Motor neuron (in vitro differentiated cells): ENCODE measurements at places on chromosomes 3 and 15. TPM values are rescaled to one million over a fixed set of nuclear protein-coding genes. Genes with fewer than 3 reads are reported as not detected.

- ATAC-seq, result no peak
Observed at GRCh38 chr15:93703092-93703739, 528.1 kb upstream of the MCTP2 start.

DNA sequence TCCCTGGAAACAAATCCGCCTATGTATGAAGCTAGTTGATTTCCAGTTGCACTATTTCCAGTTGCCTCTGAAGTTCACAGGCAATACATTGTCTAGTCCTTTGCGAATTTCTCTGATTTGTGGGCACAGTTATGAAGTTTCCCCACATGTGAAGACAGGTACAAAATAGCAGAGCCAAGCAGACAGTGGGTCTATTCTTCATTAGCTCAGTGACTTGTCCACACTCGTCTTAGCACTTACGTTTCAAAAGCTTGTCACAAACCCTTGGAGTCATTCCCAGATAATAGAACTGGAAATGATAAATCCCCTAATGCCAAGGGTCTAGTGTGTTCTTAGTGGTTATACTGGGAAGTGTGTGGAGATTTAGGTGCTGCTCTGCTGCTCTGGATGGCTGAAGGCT is 14.5 kb downstream of the SRPRB start:
- no peak for ATAC-seq

The MOBP gene
- 0.13 and 1.8 TPM in 2 replicates for total RNA-seq

DNA sequence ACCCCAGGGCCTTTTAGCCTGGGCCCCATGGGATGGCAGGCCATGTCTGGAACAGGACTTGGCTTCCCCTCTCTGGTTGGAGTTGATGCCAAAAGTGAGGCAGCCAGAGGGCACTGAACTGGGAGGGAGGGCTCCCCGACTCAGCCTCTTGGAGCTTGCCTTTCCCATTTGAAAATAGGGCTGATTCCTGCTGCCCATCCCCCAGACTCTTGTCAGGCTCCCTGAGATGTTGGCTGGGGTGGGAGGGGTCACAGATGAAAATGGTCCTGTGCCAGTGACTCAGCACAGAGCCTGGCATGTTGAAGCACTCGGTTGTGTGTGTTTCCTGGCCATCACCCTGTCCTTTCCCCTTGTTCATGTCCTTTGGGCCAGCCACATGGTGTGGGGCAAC is 6.6 kb downstream of the PPCDC start:
- ATAC-seq, result no peak

The LARP6 gene
- 16.3 and 18.3 TPM in 2 replicates for total RNA-seq

The HMG20A gene
- total RNA-seq, result 31.1 and 37.1 TPM in 2 replicates

The NR2F2 gene
- total RNA-seq, result 12.2 and 14.1 TPM in 2 replicates

- ATAC-seq, result no peak
Observed at GRCh38 chr15:87631093-87631492, 625.4 kb downstream of the NTRK3 start.

- ATAC-seq, result no peak
Observed at GRCh38 chr3:156050918-156051317, 69.5 kb upstream of the KCNAB1 start.

GRCh38 chr3:123909785-123910184 is 25.7 kb upstream of the MYLK start:
- no peak for ATAC-seq

The ENTPD3 gene
- 0.97 and 1.0 TPM in 2 replicates for total RNA-seq

The SLC51A gene
- total RNA-seq, result 6.1 and 10.6 TPM in 2 replicates

The BUB1B gene
- 2.9 and 3.4 TPM in 2 replicates for total RNA-seq

DNA sequence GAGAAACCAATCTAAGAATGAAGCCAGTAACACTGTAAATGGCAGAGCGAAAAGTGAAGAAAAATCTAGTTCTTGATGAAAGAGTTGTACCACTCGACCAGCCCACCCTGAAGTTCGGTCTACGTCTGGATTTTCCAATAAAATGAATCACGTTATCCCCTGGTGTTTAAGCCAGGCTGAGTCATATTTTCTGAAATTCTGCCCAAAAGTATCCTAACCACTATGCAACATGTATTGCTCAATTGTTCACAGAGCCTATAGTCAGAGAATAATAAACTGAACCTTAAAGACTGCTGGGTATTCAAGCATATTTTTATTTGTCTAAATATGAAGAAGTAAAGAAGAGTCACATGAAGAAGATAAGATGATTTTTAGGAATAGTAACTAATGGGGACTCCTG is 245.7 kb downstream of the FGF12 start:
- peak; percentile 16 for ATAC-seq

GRCh38 chr3:29694331-29694730 is 413.5 kb downstream of the RBMS3 start:
- ATAC-seq, result no peak

The ARID3B gene
- total RNA-seq, result 14.3 and 14.8 TPM in 2 replicates

The PRR23E gene
- total RNA-seq, result 0.56 and 0.70 TPM in 2 replicates

DNA sequence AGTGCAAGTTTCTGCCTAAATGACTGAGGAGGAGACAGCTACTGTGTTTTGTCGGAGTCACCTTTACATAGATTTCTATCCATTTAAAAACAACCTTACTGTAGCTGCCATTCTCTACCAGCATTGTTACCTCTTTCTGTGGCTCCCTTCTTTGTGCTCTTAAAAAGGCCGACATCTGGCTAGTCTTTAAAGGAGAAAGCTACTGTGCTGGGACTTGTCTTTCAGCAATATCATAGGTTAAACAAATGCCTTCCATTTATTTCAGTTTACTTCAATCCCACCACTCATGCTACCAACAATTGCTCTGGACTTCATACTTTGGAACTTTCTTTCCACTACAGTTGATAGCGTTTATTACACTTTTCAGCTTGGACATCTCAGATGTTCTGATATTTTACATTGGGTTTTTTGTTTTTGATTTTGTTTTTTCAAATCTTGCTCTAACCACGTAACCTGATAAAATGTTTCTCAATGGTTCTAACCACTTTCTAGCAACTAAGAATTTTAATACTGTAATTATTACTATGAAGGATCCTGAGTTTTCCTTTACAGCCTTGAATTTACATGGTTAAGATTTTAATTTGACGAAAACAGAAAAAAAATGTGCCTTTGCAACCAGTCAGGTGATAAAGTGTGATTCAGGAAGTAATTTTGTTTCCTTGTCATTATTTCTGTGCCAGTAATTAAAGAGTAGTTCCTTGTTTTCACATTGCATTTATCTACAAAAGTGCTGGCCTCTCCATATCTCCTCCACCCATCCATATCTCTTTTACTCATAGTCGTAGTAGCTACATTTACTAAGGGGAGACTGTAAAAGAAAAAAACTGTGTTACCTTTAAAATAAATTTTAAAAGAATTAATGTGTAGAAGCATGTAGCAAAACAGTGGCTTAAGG is 1.3 kb upstream of the CBLB start:
- ATAC-seq, result no peak

DNA sequence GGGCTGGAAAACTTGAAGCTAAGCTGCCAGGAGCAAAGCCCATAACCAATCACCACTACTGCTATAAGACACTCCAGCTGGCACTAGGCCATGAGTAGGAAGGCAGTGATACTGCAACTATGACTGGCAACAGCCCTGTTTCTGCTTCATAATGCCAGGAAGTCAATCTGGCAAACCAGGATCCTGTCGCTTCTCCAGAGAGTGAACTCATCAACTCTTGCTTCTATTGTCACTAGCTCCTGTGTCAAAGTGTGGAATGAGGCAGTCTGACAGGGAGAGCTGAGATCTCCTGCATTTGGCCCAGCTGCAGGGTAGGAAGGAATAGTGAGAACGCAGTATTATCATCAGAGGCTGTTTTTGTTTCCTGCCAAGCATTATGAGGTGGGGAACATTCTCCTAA is 105.3 kb downstream of the CTNNB1 start:
- no peak for ATAC-seq

- ATAC-seq, result no peak
Observed at GRCh38 chr3:101571028-101571895, 2.7 kb upstream of the PCNP start.

DNA sequence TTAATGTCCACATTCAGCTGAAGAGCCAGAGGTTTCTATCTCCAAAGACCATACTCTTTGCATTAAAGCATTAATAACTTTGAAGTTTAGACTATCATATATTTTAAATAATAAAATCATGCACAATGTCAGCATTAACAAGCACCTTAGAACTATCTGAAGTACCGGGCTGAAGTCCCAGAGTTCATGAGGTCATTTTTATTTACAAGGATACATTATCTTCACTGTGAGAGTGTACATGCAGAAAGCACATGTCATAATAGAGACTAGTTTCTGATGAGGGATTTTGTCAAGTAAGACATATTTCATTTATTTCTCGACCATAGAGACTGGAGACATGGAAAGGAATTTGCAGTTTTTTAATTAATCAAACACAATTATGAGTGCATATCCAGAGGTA is 52.4 kb upstream of the SI start:
- no peak for ATAC-seq

The SLC49A4 gene
- total RNA-seq, result 5.8 and 6.0 TPM in 2 replicates

- ATAC-seq, result peak; percentile 27
Observed at GRCh38 chr15:83284559-83285283, at the start of gene BNC1. Gene BNC1, minus strand, starts transcription at chr15:83284664. Its CDS starts 36 bp downstream, at chr15:83284628.

The LDHAL6B gene
- total RNA-seq, result 0.26 TPM in 1 of 2 replicates, not detected in the other

- no peak for ATAC-seq
Observed at GRCh38 chr3:63970631-63971475, 52.4 kb downstream of the PSMD6 start.

GRCh38 chr15:27679731-27680471 is 419.2 kb downstream of the OCA2 start:
- ATAC-seq, result peak; percentile 90

DNA sequence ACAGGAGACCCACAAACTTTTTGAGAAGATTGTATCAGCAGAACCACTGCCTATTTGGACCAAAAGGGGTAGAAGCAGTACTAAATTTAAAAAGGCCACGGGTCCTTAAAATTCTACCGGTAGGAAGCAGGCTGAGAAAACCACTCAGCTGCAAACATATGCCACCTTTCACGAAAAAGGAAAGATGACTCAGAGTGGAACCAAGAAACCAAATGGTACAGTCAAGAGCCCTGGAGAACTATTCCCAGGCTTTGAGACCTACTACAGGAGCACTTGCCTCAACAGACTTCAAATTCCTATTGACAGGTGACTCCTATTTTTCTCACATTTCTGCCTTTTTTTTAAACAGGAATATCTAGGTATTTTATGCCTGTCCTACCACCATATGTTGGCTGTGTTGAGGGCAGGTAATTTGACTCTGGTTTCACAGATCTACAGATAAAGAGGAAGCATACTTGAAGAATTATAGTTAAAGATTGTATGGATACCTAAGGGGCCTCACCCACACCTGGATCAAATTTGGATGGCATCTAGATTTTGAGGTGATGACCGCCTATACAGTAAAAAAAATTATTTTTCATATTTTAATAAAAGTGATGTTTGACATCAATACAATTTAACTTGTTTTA is 10.1 kb downstream of the GOLIM4 start:
- no peak for ATAC-seq

The SI gene
- total RNA-seq, result 0.04 TPM in 1 of 2 replicates, not detected in the other

DNA sequence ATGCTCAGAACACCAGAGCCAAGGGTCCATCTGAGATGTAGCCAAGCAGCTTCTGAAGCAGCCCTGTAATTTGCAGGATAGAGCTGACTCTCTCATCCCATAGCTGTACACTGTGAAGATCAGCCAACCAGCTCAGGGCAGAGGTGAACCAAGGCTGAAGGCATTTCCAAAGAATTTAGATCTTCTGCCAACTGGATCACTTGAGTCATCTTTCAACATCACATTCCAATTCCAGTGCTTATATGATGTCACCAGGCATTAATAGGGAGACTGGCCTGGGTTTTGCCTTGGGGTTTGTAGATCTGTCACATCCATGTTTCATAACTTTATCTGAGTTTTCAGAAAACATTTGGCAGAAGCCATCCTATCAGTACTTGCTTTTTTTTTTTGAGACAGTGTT is 98.2 kb downstream of the NR2F2 start:
- peak; percentile 32 for ATAC-seq

The SCAANT1 gene
- not detected in 2 replicates for total RNA-seq

DNA sequence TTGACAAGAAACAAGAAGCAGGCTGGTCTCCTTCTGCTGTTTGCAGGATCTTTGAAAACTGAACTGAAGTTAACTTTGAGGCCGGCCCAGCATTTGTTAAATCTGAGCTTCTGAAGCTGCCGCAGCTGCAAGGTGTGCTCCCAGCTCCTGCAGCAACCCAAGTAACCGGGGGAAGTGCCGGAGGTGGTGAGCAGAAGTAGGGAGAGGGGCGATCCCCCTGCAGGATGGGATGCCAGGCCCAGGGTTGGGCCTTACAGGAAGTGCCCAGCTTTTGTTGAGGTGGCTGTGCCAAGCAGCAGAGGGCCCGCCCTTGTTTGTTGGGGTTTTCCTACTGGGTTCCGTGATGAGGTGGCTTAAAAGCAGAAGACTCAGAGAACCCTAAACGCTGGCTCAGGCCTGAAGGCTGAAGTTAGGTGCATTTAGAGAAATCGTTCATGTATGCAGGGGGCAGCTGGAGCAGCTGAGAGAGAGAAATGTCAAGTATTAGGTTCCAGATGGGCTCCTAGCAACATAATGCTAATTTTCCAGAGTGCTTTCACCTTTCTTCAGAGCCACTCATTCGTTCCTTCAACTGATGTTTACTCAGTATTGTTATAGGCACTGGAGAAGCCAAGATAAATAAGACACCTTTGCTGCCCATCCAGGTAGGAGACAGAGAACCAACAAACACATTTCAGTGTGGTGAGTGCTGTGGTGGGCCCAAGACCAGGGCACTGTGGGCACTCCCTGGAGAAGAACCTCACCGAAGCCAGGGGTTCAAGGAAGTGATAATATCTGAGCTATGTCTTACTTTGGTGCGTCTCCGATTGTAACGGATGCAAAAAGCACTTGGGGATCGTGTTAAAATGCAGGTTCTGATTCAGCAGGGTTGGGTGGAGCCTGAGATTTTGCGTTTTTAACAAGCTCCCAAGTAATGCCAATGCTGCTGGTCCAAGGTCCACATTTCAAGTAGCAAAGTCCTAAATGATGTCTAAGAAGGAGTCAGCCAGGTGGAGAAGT is 42.2 kb upstream of the PLCL2 start:
- peak; percentile 62 for ATAC-seq

GRCh38 chr3:13137941-13138832 is 65.0 kb upstream of the IQSEC1 start:
- ATAC-seq, result peak; percentile 76

The CFAP100 gene
- total RNA-seq, result 1.7 TPM in 1 of 2 replicates, not detected in the other

DNA sequence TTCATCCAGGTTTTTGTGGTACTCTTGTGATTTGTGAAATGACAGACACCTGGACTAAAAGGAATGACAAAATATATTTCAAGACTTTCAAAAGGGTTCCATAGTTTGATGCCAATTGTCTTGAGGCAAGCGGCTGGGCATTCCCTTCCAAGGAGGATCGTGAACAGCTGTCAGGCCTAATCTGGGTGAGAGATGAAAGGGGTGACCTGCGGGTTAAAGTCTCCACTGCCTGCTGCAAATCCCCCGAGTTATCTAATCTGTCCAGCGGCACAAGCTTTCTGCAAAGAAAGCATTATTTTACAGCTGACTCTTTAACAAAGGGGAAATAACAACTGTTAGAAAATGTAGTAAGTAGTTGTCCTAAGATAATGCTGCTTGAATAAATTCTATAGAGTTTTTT is 128.7 kb upstream of the MB21D2 start:
- ATAC-seq, result no peak

The STX19 gene
- total RNA-seq, result 0.81 and 1.5 TPM in 2 replicates

DNA sequence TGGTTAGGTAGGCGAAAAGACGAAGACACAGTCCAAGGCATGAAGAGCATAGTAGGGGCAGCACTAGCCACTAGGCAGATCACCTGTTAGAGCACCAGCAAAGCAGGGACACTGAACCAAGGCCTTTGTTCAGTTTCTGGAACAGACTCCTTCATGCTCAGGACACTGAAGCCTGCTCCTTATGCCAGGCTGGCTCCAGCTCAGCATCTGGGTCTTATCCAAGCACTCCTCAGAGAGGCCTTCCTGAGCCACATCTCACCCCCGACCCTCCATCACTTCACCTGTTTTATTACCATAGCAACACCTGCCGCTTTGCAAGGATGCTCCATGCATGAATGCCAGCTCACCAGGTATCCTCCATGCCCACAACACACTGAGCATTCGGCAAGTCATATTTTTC is 206.3 kb upstream of the CHRNA7 start:
- ATAC-seq, result no peak
